ENCODE measurements at places on chromosomes 11 and 22. TPM values are rescaled to one million over a fixed set of nuclear protein-coding genes. Genes with fewer than 3 reads are reported as not detected.

The ACTN3 gene
- total RNA-seq = not detected

The KLHL35 gene
- total RNA-seq = 3.7 TPM

The TOB2 gene
- total RNA-seq = 29.8 TPM

The GPHA2 gene
- total RNA-seq = not detected

The DYNC2H1 gene
- total RNA-seq = 12.6 TPM

The CENATAC gene
- 16.8 TPM for total RNA-seq

The GGT5 gene
- total RNA-seq = 30.5 TPM

The B4GALNT4 gene
- 4.3 TPM for total RNA-seq

The SCUBE2 gene
- 1.6 TPM for total RNA-seq

The OR6T1 gene
- total RNA-seq = not detected

The GLYAT gene
- total RNA-seq = not detected

The TRPC6 gene
- total RNA-seq = not detected

The APOL1 gene
- total RNA-seq = 0.39 TPM

The ANGPTL5 gene
- not detected for total RNA-seq

The TMEM191C gene
- 2.7 TPM for total RNA-seq

The CHST1 gene
- total RNA-seq = not detected

The TP53I11 gene
- not detected for total RNA-seq

The APOL5 gene
- not detected for total RNA-seq

The SPDYC gene
- not detected for total RNA-seq

The CCDC89 gene
- total RNA-seq = 7.0 TPM

The SLC25A22 gene
- 11.4 TPM for total RNA-seq

The STX3 gene
- total RNA-seq = 35.7 TPM

The PARVA gene
- total RNA-seq = 27.9 TPM

The CRYBB2 gene
- total RNA-seq = 0.22 TPM

The NLRP6 gene
- total RNA-seq = not detected

The OR51A7 gene
- total RNA-seq = not detected

The PIWIL4 gene
- total RNA-seq = 2.3 TPM

The VPREB1 gene
- total RNA-seq = not detected

The MYEOV gene
- not detected for total RNA-seq

The CATSPER1 gene
- 0.54 TPM for total RNA-seq

The APOA5 gene
- not detected for total RNA-seq

The MRPL17 gene
- total RNA-seq = 37.7 TPM

The OR8A1 gene
- not detected for total RNA-seq

The SCGB1A1 gene
- not detected for total RNA-seq

The ENDOD1 gene
- total RNA-seq = 158 TPM

The OTUB1 gene
- total RNA-seq = 33.8 TPM

The RAB36 gene
- total RNA-seq = 0.79 TPM

The USP47 gene
- 89.9 TPM for total RNA-seq

The PDE2A gene
- total RNA-seq = 0.43 TPM

The GAL3ST1 gene
- total RNA-seq = 1.3 TPM

The MMP8 gene
- total RNA-seq = not detected

The GP1BB gene
- 0.79 TPM for total RNA-seq

The ZC3H12C gene
- 33.0 TPM for total RNA-seq

The MMP12 gene
- not detected for total RNA-seq

The MRGPRF gene
- total RNA-seq = 5.1 TPM

The ZNF280B gene
- under 0.01 TPM for total RNA-seq

The SPON1 gene
- total RNA-seq = under 0.01 TPM

The EFEMP2 gene
- 68.7 TPM for total RNA-seq

The TSPAN18 gene
- not detected for total RNA-seq

The MPEG1 gene
- not detected for total RNA-seq

The KIF18A gene
- 3.1 TPM for total RNA-seq

The ACRV1 gene
- not detected for total RNA-seq

The HBG2 gene
- not detected for total RNA-seq

The MS4A8 gene
- not detected for total RNA-seq

The TPP1 gene
- 40.0 TPM for total RNA-seq

The OVOL1 gene
- 1.3 TPM for total RNA-seq

The SCN3B gene
- total RNA-seq = under 0.01 TPM

The XRCC6 gene
- total RNA-seq = 210 TPM

The MIAT gene
- 0.79 TPM for total RNA-seq
